ENCODE measurements at places on chromosomes 4 and X.

GRCh38 chr4:173752610-173753230, 222.7 kb upstream of the HAND2 start:
- no peak for DNase-seq

DNA sequence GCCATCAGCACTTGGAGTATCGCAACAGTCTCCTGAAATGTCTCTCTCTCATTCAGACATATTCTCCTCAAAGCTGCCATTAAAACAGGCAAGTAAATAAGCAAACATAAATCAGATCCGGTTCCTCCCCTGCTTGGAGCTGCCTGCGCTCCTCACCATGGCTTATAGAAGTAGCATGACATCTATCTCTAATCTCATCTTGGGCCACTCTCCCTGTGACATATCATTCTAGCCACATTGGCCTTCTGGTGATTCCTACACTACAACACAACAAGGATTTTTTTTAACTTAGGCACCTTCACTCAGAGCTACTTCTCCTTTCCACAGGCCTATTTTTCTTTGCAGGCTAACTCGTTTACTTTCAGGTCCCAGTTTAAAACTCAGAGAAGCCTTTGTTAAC, 387.9 kb downstream of the ARHGAP24 start:
- no peak for DNase-seq

DNA sequence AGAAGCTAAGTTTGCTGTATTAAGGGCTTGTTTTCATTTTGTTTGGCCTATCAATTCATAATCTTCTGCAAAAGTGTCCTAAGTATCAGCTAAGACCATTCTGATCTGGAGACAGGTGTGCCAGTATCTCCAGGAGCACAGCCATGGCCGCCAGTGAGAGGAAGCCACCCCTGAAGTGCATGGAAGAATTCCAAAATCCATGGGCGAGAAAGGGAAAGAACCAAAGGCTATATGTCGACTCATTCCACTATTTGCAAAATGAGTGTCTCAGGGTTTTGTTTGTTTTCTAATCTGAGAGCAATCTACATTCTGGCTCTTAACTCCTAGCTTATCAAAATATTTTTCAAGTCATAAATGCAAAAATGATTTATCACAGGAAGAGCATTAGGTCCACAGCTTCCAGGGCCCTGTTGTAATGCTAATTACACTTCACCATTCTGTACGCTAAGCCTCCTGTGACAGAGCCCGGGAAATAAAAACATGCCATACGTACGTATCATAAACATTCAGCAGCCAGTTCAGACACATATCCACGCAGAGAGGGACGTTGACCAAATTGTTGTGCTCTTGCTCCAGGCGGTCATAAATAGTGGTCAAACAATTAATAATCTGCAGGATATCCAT, 137.3 kb upstream of the FTHL17 start:
- no peak for DNase-seq

- DNase-seq, result no peak
Observed at GRCh38 chr4:85557016-85557901, 82.3 kb downstream of the ARHGAP24 start.

DNA sequence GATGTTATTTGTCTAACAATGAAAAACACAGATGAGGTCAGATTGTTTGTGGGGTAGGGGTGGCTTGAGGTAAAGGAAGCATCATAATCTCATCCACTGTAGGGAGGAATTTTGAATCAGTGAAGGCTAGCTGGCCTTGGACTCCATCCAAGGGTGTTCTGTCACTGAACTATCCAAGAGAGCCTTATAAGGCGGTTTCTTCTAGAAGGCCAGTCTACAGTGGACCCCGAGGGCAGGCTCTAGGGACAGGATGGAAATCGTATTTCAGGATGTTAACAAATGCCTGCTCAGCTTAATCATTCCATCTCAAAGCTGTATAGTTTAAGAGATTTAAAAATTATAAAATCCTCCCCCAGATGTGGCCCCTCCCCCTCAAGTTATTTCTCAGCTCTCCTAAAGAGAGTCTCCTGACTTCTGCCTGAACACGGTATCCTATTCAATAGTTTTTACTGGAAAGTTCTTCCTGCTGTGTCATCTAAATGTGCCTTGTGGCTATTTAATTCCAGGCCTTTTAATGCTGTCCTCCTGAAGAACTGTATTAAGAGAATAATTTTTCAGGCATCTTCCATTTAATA, 8.0 kb downstream of the IGFBP7 start:
- no peak for DNase-seq

DNA sequence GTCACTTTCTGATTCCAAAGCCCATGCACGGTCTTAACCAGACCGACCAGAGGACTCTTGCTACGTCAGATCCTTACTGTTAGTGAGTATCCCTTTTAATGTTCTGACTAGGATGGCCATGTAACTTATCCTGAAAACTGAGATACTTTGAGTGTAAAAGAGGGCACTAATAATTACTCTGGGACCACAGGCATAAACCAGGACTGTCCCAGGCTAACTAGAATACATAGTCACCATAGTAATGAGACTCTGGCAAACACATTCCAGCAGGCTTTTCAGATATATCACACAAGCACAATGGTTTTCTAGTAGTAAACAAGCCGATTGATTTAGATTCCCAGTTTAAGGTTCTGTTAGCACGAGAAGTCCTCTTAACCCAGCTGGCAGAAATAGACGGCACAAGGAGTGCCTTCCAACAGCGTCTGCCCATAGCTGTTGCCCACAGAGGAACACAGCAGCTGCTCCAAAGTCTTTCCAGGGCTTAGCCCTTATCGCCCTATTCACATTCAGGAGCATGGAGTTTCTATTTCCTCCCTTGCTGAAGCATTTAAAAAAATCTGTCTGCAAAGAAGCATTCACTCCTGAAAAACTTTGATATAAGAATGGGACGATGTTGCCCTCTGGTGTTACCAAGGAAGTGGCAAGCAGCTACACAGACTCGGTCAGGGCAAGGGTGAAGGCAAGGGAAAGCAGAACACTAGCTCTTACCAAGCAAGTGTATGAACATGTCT, 92.4 kb downstream of the CXCL13 start:
- DNase-seq, result no peak

DNA sequence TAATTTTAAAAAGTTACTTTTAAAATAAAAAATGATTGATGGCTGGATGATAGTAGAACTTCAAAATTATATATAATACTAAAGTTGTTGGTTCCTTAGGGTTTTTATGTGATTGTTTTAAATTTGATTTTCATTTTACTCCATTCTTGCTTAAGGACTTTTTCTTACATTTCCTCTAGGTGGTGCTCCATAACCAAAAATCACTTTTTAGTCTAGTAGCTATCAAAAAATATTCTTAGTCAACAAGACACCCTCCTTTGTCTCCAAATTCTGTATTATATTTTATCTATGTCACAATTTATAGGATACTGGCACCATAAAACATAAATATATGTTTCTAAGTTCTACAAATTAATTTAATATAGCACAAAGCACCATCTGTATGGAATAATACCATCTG, 67.2 kb upstream of the BRWD3 start:
- DNase-seq, result no peak

DNA sequence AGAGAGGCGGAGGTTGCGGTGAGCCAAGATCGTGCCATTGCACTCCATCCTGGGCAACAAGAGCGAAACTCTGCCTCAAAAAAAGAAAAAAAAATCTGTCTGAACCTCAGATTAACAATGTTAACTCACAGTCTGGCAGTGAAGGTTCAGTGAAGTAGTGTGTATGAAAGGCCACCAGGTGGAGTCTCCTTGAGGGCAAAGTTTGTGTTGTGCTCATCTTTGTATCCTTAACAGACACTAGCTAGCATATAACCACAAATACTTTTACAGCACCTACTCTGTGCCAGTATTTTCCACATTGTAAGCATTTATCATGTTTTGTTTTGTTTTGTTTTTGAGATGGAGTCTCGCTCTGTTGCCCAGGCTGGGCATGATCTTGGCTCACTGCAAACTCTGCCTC, 46.0 kb upstream of the MGST2 start:
- no peak for DNase-seq
